Memory B cell (primary cell): ENCODE measurements at places on chromosomes 7 and 10.
A peak's percentile ranks its signal among the peaks of the same experiment; 100 is the strongest.

- no peak for DNase-seq
Observed at GRCh38 chr10:97843281-97843671, 6.4 kb upstream of the GOLGA7B start.

- no peak for DNase-seq
Observed at GRCh38 chr7:66013938-66014337, 31.9 kb upstream of the GUSB start.

GRCh38 chr7:156274557-156274956 is 366.0 kb upstream of the RNF32 start:
- DNase-seq, result no peak

DNA sequence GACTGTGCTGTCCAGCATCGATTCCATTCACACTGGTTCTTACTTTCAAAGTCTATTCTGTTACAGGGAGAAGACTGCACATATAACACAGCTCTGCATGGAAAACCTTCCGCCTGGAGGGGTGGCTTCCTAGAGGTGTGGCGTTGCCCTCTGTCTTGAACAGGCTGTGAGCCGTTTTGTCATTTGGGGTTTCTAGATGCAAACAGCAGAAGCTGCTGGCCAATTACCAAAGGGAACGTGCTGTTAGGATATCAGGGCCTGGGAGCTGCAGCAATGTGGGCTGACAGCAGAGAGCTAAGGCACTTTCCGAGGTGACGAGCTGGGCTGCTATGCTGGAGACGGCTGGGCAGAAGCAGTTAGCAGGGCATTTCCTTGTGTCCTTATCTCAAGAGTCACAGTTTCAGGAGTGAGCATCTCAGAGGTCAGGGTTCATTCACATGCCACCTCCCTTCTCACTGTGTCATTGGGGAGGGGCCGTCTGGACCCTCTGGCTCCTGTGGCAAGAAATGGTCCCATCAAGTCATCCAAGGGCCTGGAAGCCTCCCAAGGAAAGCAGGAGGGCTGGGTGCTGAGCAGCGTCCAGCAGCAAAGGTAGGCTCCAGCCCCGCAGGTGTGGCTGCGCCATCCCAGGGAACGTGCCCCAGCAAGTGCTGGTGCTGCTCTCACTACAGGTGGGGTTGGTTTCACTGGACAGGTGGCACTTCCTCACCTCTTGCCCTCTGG is 106.5 kb downstream of the WDR37 start:
- DNase-seq, result no peak

DNA sequence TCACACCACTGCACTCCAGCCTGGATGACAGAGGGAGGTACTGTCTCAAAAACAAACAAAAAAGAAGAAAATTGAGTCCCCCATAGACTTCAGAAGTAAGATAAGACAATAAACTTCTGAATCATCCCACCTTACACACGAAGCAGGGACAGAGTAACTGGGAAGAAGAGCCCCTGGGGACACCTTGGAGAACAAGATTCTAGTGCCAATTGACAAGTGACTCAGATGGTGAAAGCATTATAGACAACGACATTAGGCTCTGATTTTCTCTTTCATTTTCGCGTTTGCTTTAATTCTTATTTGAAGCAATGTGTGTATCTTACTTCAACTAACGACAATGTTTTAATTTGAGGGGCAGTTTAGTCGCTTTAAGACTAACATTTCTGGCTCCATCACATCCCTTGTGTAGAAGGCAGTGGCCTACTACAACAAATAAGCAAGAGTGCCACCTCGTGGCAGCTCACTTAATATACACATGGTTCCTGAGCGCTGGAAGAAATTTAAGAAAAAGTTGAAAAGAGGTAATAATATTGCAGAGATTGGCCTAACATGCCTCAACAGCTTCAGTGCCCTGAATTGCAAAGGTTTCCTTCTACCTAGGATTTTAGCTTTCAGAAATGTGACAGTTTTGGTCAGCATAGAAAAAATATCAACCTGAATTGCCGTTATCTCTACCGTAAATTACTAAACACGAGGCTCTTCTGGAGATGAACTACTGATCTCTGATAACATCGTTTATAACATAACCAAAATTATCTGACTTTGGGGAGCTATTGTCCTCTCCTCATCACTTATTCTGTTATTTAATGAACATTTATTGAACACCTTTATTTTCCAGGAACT is 36.7 kb downstream of the ASNS start:
- peak; percentile 38 for DNase-seq

- DNase-seq, result no peak
Observed at GRCh38 chr10:32139223-32140073, 83.2 kb upstream of the KIF5B start.

DNA sequence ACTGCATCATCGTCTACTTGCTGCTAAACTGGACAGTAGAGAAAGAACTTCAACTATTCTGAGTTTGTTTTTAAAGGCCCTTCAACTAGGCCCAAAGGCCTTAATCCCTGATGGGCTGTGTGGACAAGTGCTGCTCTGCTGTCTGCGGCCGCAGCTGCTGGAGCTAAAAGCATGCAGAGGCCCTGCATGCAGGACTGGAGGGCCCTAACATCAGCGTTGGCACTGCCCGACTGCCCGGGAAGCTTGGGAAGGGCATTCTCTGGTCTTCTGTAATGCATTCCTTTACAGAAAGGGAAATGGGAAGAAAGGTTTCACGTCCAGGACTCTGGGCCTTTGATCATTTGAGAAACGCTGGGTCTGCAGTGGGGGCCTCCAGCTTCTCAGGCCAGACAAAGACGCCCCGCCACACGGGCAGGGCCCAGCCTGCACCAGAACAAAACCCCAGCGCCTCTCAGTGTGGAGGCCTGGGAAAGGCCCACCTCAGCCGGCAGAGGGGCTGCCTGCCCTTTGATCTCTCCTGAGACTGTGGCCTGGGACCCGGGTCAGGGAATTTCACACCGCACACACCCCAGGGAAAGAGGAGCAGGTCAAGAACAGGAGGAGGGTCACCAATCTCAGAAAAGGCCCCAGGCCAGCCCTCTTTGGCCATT is 229.3 kb downstream of the DNAJB6 start:
- no peak for DNase-seq

DNA sequence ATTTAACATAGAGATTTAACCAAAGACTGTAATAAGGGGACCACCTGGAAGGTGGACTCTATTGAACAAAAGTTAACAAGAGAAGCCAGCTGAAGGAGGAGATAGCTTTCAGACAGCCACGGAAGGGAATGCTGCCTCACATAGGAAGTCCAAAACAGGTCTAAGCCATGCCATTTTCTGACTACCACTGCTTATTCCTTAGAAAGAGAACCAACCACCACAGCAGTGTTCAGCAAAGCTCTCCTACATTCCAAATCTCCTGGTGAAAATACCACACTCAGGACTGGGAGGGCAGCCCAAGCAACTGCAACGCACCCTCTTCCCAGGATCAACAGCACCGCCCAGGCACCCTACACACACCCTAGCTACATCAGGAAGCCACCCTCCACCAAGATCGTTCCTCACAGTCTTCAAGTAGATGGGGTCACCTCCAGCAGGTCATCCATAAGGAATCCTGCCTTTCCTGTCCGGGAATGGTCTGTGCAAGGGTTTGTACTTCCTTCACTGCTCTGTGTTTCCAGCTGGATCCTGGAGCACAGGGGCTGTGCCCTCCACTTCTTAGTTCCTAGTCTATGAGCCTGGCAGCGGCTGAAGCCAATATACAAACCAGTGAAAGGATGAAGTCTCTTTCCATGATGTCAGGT is 2.5 kb downstream of the KIAA1549 start:
- no peak for DNase-seq
